ENCODE measurements at places on chromosomes 12 and 14.

DNA sequence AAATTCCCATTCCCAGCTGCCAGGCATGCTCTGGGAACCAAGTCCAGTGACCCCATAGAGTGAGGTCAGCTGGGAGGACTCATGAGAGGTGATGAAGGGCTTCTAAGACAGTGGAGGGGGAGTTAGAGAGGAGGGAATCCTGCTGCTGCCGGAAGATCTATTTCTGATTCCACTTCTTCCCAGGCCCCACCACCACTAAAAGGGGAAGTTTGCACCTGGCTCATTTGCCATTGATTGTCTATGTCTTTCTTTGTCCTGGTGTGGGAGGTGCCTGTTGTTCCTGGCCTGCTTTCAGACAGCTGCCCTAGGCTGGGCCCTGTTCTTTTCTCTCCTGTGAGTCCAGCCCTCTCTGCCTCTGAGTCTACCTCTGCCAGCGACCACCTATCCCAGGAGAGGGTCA is 3.0 kb upstream of the KRT6A start:
- DNase-seq = no peak

GRCh38 chr12:7788294-7788660 is 925 bp upstream of the NANOG start:
- DNase-seq = peak; percentile 58

- DNase-seq = peak; percentile 75
These were observed 46.2 kb downstream of the BCAT1 start for GRCh38 chr12:24902511-24903328.

- DNase-seq = no peak
These were observed 169.4 kb downstream of the KIF26A start for GRCh38 chr14:104307627-104308401.

DNA sequence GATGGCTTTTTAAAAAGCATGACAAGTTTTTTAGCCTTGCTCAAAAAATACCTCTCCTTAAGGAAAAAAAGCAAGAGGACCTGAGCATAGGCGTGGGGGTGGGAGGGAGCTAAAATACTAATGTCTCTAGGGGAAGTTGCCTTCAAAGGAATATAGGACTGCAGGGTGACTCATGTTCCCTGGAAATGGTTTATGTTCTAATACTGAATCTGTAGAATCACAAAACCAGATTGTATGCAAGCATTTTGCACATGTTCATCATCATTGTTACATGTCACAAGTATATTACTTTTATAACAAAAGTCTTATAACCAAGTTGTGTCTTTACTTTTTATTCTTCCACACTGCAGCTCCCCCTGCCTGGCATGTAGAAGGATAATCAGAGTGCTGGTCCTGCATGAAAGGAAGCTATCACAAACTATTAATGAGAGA is 36.6 kb downstream of the GPR135 start:
- DNase-seq = no peak

GRCh38 chr12:113528606-113529293 is 57.1 kb upstream of the LHX5 start:
- DNase-seq = no peak

DNA sequence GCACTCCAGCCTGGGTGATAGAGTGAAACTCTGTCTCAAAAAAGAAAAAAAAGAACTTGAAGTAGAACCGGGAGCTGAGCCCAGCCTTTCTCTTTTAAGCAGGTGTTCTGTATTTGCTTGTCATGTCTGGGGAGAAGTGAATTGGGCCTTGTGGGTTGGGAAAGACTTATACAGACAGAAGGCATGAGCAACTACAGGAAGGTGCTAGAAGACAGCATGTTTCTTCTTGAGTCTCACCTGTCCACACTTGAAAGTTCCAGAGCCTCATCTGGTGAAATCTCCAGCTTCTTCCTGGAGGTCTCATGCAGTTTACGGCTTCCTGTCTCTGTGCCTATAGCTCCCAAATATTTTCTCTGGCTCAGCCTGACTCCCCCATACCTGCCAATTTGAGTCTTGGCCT is 2.5 kb downstream of the PGAM5 start:
- peak; percentile 46 for DNase-seq

DNA sequence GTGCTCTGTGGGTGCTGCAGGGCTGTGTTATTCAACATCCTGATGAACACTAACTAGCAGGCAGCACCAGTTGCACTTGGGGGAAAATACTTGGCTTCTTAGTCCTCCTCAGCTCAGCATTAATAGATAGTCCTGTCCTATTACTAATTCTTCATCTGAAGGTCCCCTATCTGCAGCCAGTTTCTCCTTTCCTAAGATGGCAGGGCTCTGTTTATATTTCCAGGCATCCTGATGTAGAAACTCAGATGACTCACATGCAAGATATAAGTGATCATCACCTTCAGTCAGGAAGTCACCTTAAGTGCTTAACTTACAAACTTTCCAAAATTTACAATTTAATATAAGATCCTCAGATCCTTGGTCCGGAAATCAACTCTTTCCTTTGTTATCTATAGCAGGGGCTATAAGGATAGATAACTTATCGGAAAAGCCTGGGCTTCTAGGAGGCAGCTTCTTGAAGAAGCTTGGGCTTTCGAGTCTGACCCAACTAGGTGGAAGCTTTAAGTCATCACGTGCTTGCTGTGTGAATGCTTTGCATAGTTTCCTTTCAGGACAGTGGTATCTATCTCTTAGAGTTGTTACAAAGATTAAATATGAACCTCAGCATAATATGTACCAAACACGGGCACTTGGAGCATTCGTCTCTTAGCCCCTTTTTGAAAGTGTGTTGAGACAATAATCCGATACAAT is 181.0 kb upstream of the GRIP1 start:
- no peak for DNase-seq

DNA sequence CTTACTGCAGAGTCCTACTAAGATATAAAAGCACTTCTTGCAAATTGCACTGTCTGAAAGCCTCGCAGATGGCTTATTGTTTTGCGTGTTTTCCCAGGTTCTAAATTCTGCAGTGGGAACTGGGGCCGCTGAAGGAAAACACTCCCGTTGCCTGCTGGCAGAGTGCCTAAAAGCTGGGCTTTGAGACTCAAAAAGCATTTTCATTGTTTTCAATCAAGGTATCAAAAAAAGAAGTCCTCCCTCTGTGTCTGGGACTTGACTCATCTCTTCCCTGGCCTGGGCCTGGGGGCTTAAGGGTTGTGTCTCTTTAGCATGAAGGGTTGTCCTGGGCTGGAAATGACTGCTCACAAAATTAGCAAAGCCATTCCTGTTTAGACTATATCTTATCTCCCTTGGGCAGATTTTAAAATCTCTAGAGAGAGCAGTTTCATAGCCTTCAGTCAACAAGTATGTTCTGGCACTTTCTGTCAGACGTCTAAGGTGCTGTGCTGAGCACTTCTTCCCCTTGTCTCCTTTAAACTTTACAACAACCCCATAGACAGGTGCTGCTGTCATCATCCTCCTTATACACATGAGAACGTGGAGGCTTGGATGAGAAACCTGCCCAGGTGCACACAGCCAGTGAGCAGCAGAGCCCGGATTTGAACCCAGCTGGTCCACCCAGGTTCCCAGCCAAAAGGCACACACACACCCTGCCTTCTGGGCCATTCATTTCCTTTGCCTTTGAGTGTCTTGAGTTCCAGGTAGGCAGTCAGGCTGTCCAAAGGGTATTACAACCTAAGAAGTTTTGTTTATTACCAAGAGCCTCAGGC is 31.1 kb downstream of the ELK3 start:
- no peak for DNase-seq

DNA sequence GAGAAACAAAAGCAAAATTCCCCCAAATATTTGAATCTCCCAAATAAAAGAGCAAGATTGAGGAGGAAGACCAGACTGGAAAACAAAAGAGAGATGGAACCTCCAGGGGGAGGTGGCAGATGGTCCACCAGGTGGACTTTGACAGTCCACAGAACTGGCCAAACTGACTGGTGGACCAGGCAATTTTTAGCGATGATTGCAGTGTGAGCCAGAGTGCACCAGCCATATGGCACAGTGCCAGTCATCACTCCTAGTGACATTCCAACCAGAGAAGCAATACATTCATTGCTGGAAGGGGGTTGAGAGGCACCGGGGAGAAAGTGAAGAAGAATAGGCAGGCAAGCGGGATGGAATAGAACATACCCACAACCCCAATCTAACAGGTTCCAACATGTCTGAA is 182.9 kb downstream of the EXOC5 start:
- no peak for DNase-seq

DNA sequence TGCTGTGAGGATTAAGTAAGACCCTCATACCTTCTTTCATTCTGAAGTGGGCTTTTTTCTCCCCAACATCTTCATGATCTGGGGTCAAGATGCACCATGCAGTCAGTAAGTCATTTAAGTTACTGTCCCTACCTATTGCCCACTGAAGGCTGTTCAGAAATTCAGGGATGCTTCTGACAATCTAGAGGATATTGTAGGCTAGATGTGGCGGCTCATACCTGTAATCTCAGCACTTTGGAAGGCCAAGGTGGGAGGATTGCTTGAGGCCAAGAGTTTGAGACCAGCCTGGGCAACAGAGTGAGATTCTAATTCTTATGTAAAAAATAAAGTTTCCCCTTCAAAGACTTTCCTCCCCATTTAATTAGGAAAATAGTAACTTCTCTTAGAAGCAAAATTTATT is 28.7 kb downstream of the PHETA1 start:
- DNase-seq = no peak

- DNase-seq = peak; percentile 13
These were observed 23.1 kb downstream of the ANG start for GRCh38 chr14:20711685-20712084.

DNA sequence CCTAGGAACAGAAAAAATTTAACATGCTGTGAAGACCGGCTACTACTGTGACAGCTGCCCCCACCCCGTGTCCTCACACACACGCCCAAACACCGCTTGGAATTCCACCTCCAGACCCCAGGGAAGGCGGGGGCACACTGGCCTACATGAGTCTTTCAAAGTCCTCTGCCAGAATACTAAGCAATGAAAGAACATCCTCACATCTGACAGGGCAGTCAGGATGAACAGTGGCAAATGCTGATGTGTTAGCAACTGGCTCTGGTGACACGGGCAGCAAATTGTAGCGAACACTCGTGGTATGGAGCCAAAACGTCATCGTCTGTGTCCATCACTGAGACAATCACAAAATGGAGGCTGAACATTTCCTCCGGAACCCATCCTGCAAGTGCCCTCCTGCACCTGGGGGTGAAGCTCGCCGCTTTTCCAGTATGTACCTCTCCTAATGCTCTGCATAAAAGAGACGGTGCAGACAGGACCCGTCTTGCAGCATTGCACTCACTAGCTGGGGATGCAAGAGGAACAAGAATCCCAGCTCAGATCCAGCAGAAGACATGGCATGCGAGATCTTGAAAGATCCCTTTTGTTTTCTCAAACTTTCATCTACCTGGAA is 94.8 kb downstream of the BCL11B start:
- DNase-seq = peak; percentile 43

GRCh38 chr12:130254461-130255276 is 83.0 kb upstream of the PIWIL1 start:
- peak; percentile 84 for DNase-seq

- no peak for DNase-seq
These were observed 38.9 kb downstream of the NELL2 start for GRCh38 chr12:44837114-44837755.

DNA sequence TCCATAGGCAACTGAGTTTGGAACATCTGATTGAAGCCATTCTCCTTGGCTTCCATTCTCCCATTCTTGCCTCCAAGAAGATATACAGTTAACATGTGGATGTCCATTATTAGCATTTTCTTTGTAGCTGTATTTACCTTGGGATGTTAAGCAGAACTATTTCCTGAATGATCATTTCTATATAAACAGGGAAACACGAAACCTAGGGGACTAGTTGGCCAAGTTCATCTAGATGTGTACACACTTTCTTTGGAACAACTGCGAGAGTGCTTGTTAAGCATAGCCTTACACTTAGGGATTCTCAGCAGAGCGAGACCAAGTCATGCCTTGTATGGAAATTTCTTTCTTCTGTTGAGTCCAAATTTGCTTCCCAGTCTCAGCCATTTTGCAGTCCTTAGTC is 42.1 kb downstream of the DRAM1 start:
- no peak for DNase-seq

DNA sequence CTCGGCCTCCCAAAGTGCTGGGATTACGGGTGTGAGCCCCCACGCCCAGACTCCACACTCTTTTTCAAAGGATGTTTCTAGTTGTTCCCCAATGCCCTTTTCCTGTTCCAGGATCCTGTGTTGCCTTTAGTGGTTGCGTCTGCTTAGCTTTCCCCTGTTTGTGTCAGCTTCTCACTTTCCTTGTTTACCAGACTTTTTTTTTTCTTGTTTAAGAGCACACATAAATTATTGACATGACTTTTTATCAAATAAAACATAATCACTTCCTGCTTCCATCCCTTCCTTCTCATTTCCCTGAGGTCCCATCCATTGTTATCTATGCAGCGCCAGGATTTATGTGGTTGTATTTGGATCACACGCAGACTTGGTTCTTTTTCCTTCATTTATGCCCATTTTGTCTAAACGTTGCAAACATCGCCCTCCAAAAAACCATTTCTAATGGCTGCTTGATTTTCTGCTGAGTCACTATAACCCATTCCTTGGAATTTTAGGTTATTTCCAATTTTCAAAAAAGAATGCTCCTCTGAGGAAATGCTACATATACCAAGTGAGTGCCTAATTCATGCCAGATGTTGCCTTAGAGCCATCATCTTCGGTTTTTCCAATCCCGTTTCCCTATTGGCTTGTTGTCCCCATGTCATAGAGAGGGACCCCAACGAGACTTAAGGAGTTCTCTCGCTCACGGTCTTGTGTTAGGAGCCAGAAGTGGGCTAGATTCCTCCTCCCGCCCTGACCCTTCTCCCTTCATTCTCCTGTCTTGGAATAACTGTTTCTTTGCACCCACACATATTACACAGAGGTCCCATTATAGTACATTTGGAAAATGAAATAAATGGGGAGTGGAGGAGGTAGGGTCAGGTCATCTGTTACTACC is 13.5 kb upstream of the CYP46A1 start:
- no peak for DNase-seq

GRCh38 chr14:82362452-82362851 is 828.8 kb upstream of the SEL1L start:
- no peak for DNase-seq

GRCh38 chr14:93085911-93086310 is 29.8 kb downstream of the ITPK1 start:
- DNase-seq = peak; percentile 91

DNA sequence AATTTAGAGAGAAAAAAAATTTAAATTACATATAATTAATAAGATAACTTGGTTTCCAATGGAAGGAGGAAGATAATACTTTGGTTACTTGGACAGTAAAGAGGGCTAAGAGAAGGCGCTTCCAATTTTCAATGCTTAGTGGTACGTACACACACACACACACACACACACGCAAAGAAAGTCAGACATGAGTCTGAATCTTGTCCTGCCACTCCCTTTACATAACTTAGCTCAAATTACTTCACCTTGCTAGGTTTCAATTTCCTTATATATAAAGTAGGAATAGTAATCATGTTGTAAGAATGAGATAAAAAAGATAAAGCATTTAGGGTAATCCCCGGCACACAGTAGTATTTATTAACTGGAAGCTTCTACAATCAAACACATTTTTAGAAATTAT is 39.7 kb upstream of the VCPKMT start:
- no peak for DNase-seq

- peak; percentile 50 for DNase-seq
These were observed 129.5 kb downstream of the KIF26A start for GRCh38 chr14:104267895-104268294.

GRCh38 chr14:100836941-100837804 is 11.3 kb downstream of the MEG3 start:
- no peak for DNase-seq

Measured in islet precursor cell (in vitro differentiated cells).